ENCODE measurements at places on chromosomes 12 and 14.

DNA sequence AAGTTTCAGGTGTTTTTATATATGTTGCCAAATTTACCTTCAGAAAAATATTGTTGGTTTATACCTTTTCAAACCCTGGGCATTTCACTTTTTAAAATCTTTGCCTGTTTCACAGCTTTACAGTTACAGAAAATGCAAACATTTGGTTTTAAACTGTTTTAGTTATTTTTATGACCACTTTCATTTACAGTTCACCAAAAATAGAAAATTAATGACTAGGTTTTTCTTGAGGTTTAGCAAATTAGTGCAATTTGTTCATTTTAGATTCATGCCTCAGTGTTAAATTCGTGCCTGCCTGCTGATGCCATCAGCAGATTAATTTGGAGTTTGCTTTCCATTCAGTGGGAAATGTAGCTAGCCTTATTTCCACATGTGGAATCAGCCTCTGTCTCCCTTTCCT, 45.5 kb downstream of the RIC8B start:
- DNase-seq = no peak

DNA sequence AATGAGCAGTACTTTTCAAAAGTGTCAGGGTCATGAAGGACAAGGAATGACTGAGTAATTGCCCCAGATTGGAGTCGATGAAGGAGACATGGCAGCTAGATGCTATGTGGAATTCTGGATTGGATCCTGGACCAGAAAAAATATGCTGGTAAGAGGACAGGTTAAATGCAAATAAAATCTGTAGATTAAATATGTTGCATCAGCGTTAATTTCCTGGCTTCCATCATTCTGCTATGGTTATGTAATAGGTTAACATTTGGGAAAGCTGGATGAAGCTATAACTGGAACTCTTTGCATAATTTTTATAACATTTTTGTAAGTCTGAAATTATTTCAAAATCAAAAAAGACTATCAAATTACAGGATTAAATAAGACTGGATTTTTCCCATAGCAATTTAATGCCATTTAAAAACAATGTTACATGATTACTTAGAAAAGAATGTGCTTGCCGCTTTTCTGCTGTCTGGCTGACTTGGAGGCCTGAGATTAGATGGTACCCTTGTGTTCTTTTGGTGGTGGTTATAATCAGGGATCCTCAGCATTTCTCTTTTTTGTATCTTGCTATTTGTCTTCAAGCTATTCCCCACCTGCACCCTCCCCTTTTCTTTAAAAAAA, 65.1 kb downstream of the FBXW8 start:
- no peak for DNase-seq

- no peak for DNase-seq
Observed at GRCh38 chr14:99475179-99475578, 5.5 kb downstream of the SETD3 start.

- DNase-seq = no peak
Observed at GRCh38 chr12:127485528-127485927, 781.4 kb upstream of the TMEM132C start.

DNA sequence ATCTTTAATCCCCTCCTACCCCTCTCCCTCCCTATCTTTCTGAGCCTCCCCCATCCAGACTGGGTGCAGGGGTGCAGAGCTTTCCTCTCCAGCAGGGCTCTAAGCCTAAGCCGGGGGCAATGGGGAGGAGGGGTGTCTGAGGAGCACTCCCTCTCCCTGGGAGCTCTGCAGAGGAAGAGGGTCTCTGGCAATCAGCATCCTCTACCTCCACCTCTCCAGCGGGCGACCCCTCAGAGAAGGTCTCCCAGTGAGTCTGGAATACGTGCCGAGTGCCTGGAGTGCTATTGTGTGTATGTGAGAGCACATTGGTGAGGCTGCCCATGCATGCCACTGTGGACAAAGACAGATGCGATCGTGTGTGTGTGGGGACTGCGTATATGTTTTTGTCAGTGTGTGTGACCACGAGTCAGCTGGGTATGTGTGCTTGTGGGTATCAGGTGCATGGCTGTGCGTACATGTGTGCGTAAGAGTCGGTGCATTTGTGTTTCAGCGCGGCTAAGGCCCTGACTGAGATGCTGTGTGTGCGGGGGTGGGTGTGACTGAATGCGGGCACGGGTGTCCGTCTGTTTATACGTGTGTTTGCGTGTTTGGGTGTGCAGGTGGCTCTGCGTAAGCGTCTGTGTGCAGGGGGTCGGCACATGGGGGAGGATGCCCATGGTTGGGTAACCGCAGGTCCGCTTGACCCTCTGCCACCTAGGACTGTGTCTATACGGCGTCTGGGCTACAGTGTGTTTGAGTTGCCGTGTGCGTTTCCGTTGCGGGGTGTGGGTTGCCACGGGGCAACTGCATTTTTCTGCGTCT, 905 bp upstream of the DLK1 start:
- no peak for DNase-seq

DNA sequence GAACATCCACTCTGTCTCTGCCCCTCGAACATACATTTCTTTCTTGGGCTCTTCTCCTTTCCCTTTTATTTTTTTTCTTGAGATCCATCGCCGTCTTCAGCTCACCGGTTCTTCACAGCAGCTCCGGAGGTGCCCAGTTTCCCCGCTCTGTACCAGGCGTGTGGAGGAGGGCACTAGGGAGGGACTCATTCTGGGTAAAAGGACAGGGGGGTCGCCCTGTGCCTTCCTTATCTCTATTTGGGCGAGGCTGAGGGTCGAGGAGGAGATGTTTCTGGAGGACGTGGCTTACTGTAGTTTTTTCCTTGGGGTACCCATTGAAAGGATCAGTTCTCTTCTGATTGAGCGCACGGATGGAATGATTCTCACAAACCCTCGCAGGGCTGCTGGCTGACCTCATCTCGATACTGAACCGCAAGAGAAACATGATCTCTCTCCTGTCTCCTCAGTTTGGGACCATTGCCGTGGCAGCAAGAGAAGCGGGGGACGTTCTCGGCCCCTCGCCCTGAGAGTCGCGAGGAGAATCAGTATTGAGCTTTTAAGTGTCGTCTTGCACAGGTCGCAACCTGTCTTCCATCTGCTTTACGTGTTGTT, 386 bp downstream of the LIN52 start:
- no peak for DNase-seq

- no peak for DNase-seq
Observed at GRCh38 chr12:88245905-88246304, 103.8 kb downstream of the TMTC3 start.

Measured in HL-60 (cell line).